ENCODE measurements at places on chromosomes 3 and 15.
A peak's percentile ranks its signal among the peaks of the same experiment; 100 is the strongest.

DNA sequence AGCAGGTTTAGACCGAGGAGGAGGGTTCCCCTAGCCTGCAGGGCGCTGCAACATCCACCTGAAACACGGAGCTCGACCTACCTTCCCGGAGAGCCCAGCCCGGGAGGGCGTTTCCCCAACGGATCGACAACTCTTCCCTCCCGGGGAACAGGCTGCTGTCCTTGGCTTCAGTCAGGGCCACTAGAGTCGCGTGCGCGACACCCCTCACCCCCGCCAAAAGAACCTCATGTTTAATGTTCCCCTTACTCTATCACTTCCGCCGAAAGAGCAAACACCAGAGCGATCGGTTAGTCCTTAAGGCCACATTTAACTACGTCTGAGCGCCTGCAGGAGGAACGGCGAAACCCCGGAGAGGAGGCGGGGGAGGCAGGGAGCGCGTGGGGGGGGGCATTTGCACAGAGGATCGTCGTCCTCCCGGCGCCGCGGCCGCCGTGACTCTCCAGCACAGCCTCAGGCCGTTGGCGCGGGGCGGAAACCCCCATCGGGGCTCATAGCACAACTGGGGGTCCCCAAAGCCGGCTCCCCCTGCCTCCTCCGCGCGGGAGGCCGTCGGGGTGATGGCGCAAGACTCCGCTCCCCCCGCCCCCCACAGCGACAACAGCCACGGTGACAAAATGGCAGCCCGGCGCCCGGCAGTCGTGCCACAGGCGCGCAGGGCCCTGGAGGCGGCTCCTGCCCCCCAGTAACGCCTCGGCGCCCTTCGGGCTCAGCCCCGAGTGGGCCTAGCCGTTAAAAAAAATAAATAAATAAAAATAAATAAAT, 3.2 kb downstream of the ANP32A start:
- peak; percentile 69 for DNase-seq

DNA sequence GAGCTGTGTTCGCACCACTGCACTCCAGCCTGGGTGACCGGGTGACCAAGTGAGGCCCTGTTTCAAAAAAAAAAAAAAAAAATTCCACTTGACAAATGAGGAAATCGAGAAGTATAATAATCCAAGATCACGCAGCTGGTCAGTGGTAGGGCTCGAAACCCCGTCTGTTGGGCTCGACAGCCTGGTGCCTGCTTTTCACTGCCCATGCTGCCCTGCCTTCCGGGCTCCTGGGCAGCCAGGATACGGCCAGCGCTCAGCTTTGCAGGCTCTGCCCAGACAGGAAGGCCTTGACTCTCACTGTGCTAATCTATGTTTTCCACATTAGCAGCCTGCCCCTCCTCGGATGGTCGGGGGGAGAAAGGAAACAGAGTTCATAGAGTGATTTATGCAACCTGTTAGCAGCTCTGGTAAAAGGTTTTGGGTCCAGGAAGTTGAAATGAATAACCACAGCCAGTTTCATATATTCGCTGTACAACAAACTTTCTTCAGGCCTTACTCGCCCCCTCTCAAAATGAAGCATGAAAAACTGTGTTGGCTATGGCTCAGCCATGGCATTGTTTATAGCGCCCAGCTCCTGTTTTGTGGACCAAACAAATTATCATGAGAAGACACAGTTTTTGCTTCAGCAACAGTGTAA, 108.8 kb downstream of the XXYLT1 start:
- no peak for DNase-seq

DNA sequence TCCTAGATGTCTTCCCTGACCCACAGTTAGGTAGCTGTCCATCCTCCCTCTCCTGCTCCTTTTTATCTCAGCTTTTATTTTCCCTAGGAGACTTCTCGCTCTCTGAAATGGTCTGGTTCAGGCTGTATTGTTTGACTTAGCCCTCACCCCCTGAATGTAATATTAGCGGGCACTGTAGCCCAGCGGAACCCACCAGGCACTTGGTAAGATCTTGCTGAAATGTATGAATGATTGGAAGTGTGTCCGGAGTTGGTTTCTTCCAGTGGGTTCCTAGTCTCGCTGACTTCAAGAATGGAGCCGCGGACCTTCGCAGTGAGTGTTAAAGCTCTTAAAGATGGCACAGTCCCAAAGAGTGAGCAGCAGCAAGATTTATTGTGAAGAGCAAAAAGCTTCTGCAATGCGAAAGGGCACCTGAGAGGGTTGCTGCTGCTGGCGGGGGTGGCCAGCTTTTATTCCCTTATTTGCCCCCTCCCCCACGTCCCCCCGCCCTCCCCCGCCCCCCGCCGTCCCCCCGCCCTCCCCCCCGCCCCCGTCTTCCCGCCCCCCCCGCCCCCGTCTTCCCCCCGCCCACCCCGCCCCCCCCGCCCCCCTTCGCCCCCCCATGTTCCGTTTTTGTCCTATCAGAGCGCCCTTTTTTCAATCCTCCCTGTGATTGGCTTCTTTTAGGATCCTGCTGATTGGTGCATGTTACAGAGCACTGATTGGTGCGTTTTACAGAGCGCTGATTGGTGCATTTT, 694 bp upstream of the EEFSEC start:
- peak; percentile 77 for DNase-seq

- DNase-seq = peak; percentile 40
Measured at GRCh38 chr3:39531665-39532064, 64.2 kb downstream of the MOBP start.

DNA sequence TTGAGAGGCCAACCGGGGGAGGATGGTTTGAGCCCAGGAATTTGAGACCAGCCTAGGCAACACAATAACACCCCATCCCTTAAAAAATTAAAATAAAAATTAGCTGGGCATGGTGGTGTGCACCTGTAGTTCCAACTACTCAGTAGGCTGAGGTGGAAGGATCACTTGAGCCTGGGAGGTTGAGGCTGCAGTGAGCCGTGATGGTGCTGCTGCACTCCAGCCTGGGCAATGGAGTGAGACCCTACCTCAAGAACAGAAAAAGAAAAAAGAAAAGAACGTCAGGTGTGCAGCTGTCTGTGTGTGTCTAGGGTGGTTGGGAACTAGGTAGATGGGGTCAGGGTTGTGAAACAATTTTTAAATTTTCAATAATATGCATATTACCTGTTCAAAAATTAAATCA, 96.2 kb upstream of the BHLHE40 start:
- no peak for DNase-seq
